Suprapubic skin (tissue), 4 donors: ENCODE measurements at places on chromosomes 2 and 18.

DNA sequence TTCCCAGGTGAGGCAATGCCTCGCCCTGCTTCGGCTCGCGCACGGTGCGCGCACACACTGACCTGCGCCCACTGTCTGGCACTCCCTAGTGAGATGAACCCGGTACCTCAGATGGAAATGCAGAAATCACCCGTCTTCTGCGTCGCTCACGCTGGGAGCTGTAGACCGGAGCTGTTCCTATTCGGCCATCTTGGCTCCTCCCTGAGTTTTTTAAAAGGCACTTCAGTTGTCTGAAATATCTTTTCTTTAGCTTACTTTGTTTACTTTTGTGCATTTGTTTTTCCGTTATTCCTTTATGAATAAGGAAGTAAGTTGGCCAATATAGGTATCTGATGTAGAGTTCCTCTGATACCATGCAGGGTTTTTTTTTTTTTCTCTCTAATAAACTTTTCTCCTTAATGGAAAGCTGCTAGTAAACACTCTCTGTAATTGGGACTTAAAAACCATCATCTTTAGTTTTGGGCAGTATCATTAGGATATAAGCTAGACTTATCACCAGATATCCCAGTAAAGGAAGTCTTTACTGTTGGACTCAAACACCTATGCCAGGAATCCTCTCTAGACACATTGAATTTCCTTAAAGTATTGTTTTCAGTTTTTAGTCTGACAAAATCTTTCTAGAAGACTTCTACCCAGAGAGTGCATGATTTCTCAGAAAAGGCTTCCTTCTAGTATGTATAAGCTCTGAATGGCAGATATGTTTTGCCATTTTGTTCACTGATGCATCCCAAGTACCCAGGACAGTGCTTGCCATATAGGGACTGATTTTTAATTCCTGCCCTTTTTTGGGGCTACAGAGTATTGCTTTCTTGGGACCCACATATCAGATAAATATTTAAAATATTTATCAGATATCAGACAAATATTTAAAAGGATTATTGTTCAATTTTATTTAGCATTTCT, 35.8 kb upstream of the DYSF start:
- peak overlapping the region; percentile 61 for H3K27ac ChIP-seq
- H3K4me1 ChIP-seq, result no peaks in the 10 kb centered on the region
- no peaks in the 10 kb centered on the region for H3K27me3 ChIP-seq
- H3K4me3 ChIP-seq, result peak overlapping the region; percentile 36

- peaks cover 32% of the 10 kb centered on the region for H3K4me1 ChIP-seq
- H3K36me3 ChIP-seq, result no peaks in the 10 kb centered on the region
- no peak for DNase-seq
- H3K27me3 ChIP-seq, result no peaks in the 10 kb centered on the region
- peak overlapping the region; percentile 53 for H3K4me3 ChIP-seq
- peak overlapping the region; percentile 81 for H3K27ac ChIP-seq
These were observed 27.1 kb upstream of the PTMA start for GRCh38 chr2:231680992-231681852.

- H3K4me3 ChIP-seq, result no peak overlapping the region
- H3K27ac ChIP-seq, result no peak overlapping the region
- no peaks in the 10 kb centered on the region for H3K27me3 ChIP-seq
- no peak for DNase-seq
These were observed 152.5 kb downstream of the TSN start for GRCh38 chr2:121907928-121908327.

- no peak overlapping the region for H3K4me3 ChIP-seq
- H3K27ac ChIP-seq, result no peak overlapping the region
- no peak for DNase-seq
- H3K36me3 ChIP-seq, result no peaks in the 10 kb centered on the region
These were observed 776.1 kb downstream of the ERBB4 start for GRCh38 chr2:211762479-211762878.

DNA sequence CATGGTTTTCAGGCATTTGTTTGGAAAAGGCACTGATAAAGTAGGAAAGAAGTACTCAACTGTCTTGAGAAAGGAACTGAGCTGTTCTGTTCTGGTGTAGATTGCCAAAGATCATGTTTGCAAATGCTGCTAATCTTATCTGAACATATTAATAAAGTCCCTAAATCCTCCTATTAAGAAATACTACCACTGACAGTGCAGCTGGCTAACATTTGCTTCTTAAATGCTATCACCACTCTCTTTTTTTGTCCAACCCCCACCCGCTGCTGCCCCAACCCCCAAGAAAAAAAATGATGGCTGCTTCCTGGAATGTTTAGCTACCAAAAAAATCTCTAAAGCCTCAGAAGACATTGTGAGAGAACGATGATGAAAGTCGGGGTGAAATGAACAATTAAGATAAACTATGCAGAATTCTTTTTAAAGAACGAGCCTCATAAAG, 130.7 kb downstream of the CCBE1 start:
- H3K27ac ChIP-seq, result no peak overlapping the region
- no peak overlapping the region for H3K4me3 ChIP-seq
- no peaks in the 10 kb centered on the region for H3K27me3 ChIP-seq

- H3K4me1 ChIP-seq, result no peaks in the 10 kb centered on the region
- H3K27me3 ChIP-seq, result no peaks in the 10 kb centered on the region
- no peak overlapping the region for H3K4me3 ChIP-seq
These were observed 39.8 kb upstream of the C2orf15 start for GRCh38 chr2:99101697-99102096.

GRCh38 chr18:26185267-26185666, 41.0 kb upstream of the TAF4B start:
- no peak overlapping the region for H3K27ac ChIP-seq
- H3K36me3 ChIP-seq, result no peaks in the 10 kb centered on the region
- H3K4me1 ChIP-seq, result no peaks in the 10 kb centered on the region
- no peak overlapping the region for H3K4me3 ChIP-seq

- DNase-seq, result no peak
- no peaks in the 10 kb centered on the region for H3K27me3 ChIP-seq
- no peaks in the 10 kb centered on the region for H3K36me3 ChIP-seq
These were observed 22.9 kb downstream of the COLEC12 start for GRCh38 chr18:477565-477964.

- H3K36me3 ChIP-seq, result no peaks in the 10 kb centered on the region
- DNase-seq, result no peak
These were observed 40.0 kb upstream of the STPG4 start for GRCh38 chr2:47195148-47195547.

GRCh38 chr2:232526372-232526941, 497 bp downstream of the CHRND start:
- no peak for DNase-seq
- no peak overlapping the region for H3K27ac ChIP-seq

GRCh38 chr2:148813603-148814065, 61.4 kb upstream of the KIF5C start:
- no peaks in the 10 kb centered on the region for H3K4me1 ChIP-seq
- H3K4me3 ChIP-seq, result no peak overlapping the region
- no peak overlapping the region for H3K27ac ChIP-seq
- peaks cover 5% of the 10 kb centered on the region for H3K27me3 ChIP-seq

DNA sequence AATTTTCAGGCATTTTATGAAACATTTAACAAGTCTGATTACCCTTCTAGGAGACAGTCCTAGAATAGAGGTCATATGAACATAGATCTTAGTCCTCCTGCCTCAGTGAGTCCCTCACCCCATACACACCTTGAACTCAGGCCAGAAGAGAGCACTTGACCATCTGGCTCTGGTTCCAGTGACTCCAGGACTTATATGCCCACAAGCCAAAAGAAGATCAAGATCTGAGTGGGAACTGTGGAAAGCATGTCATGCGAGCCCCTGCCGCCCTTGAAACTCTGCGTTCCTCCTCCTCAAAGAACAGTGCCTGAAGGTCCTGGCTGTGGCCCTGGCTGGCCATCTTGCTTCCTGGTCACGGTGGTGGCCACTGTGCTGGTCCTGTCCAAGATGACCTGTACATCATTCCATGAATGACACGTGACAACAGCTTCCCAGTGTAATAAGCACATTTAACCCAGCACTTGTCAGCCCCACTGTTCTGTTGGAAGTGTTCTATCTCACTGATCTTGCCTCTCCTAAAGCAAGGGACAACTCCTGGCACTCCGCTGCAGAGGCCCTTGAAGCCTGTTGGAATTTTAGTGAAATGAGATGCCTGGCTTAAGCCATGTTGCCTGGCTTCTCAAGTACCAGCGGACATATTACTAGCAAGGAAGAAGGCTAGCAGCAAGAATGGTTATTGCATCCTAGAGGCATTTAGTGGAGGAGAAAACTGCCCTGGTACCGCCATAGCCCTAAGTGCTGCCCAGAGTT, 17.6 kb downstream of the TTC32 start:
- no peak overlapping the region for H3K4me3 ChIP-seq
- no peak for DNase-seq
- H3K4me1 ChIP-seq, result peaks cover 5% of the 10 kb centered on the region
- H3K27ac ChIP-seq, result no peak overlapping the region

GRCh38 chr2:49225126-49225525, 70.8 kb upstream of the FSHR start:
- no peak overlapping the region for H3K27ac ChIP-seq
- no peak for DNase-seq
- H3K36me3 ChIP-seq, result no peaks in the 10 kb centered on the region
- peaks cover 8% of the 10 kb centered on the region for H3K4me1 ChIP-seq
- no peaks in the 10 kb centered on the region for H3K27me3 ChIP-seq
- H3K4me3 ChIP-seq, result no peak overlapping the region

- no peaks in the 10 kb centered on the region for H3K4me1 ChIP-seq
- H3K27ac ChIP-seq, result no peak overlapping the region
- no peak overlapping the region for H3K4me3 ChIP-seq
- no peak for DNase-seq
These were observed 193.3 kb downstream of the ANKRD30B start for GRCh38 chr18:14941256-14941655.

GRCh38 chr18:9069601-9070000, 32.9 kb upstream of the NDUFV2 start:
- no peak for DNase-seq
- H3K4me3 ChIP-seq, result no peak overlapping the region
- H3K27me3 ChIP-seq, result no peaks in the 10 kb centered on the region
- H3K36me3 ChIP-seq, result no peaks in the 10 kb centered on the region

DNA sequence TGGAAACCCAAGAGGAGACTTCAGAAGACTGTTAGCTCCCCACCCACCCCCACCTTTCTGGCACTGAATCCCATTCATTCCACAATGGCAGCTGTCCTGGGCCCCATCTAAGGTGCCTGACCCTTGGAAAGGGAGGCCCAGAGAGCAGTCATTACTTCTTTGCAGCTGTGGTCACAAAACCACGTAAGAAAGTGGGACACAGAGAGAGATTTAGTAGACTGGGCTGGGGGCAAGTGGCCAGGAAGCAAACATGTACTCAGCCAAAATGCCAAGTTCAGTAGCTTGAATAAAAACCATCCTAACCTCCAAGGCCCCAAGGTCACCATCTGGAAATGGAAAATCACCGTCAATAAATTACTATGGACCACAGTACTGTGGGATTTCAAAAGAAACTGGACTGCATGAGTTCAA, 381.4 kb downstream of the TNS1 start:
- DNase-seq, result no peak
- no peak overlapping the region for H3K4me3 ChIP-seq
- H3K27me3 ChIP-seq, result no peaks in the 10 kb centered on the region
- peaks cover 4% of the 10 kb centered on the region for H3K4me1 ChIP-seq
- no peaks in the 10 kb centered on the region for H3K36me3 ChIP-seq

GRCh38 chr2:406231-406630, 118.3 kb upstream of the ALKAL2 start:
- no peak overlapping the region for H3K27ac ChIP-seq
- no peaks in the 10 kb centered on the region for H3K36me3 ChIP-seq
- DNase-seq, result no peak

DNA sequence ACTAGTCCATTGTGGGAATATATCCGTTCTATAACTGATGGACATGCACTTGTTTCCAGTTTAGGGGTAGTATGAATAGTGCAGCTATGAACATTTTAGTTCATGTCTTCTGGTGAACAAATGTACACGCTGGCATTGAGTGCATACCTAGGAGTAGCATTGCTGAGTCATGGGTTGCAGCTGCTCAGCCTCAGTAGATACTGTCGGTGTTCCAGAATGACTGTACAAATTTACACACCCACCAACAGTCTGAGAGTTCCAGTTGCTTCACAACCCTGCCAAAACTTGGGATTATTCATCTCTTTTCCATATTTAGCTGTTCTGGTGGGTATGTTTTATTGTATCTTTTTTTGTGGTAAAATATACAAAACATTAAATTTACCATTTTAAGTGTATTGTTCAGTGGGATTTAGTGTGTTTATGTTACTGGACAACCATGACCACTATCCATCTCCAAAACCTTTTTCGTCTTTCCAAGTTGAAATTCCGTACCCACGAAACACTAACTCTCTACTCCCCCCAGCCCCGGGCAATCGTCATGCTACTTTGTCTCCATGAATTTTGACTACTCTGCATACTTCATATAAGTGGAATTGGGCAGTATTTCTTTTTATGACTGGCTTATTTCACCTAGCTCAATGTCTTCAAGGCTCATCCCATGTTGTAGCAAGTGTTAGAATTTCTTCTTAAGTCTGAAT, 281.0 kb downstream of the PRKCE start:
- H3K36me3 ChIP-seq, result no peaks in the 10 kb centered on the region
- H3K4me1 ChIP-seq, result peaks cover 19% of the 10 kb centered on the region
- no peak for DNase-seq
- H3K27me3 ChIP-seq, result no peaks in the 10 kb centered on the region
- H3K27ac ChIP-seq, result no peak overlapping the region

- no peaks in the 10 kb centered on the region for H3K27me3 ChIP-seq
- no peak overlapping the region for H3K4me3 ChIP-seq
- DNase-seq, result no peak
- H3K4me1 ChIP-seq, result no peaks in the 10 kb centered on the region
- no peaks in the 10 kb centered on the region for H3K36me3 ChIP-seq
- no peak overlapping the region for H3K27ac ChIP-seq
These were observed 12.9 kb downstream of the LRRTM1 start for GRCh38 chr2:80291656-80292055.

GRCh38 chr2:45244928-45245327, 235.7 kb upstream of the SIX2 start:
- no peaks in the 10 kb centered on the region for H3K36me3 ChIP-seq
- no peak overlapping the region for H3K4me3 ChIP-seq
- H3K4me1 ChIP-seq, result peaks cover 5% of the 10 kb centered on the region
- no peaks in the 10 kb centered on the region for H3K27me3 ChIP-seq
- DNase-seq, result no peak

- DNase-seq, result no peak
- no peak overlapping the region for H3K4me3 ChIP-seq
- peak overlapping the region; percentile 77 for H3K27ac ChIP-seq
- no peaks in the 10 kb centered on the region for H3K36me3 ChIP-seq
- H3K27me3 ChIP-seq, result no peaks in the 10 kb centered on the region
- H3K4me1 ChIP-seq, result peaks cover 13% of the 10 kb centered on the region
These were observed 33.7 kb upstream of the NPAS2 start for GRCh38 chr2:100786297-100786658.

- no peak overlapping the region for H3K4me3 ChIP-seq
- H3K27ac ChIP-seq, result no peak overlapping the region
- H3K4me1 ChIP-seq, result no peaks in the 10 kb centered on the region
These were observed 1565.1 kb downstream of the LRP1B start for GRCh38 chr2:140565756-140566155.

GRCh38 chr18:45839414-45840395, 14.2 kb downstream of the SIGLEC15 start:
- DNase-seq, result no peak
- no peak overlapping the region for H3K4me3 ChIP-seq
- H3K27ac ChIP-seq, result no peak overlapping the region
- H3K27me3 ChIP-seq, result peaks cover 27% of the 10 kb centered on the region
- no peaks in the 10 kb centered on the region for H3K36me3 ChIP-seq

- no peak overlapping the region for H3K4me3 ChIP-seq
- no peaks in the 10 kb centered on the region for H3K27me3 ChIP-seq
These were observed 141.6 kb downstream of the ICOS start for GRCh38 chr2:204078003-204078698.
